ENCODE measurements at places on chromosomes 3 and 15.
A peak's percentile ranks its signal among the peaks of the same experiment; 100 is the strongest.

GRCh38 chr3:53616971-53617892 lies 122.8 kb downstream of the CACNA1D start:
- DNase-seq, result no peak

GRCh38 chr15:83984601-83985000 lies 251.0 kb upstream of the GOLGA6L4 start:
- no peak for DNase-seq

- no peak for DNase-seq
Observed at GRCh38 chr3:179309225-179310078, 13.4 kb upstream of the ZNF639 start.

DNA sequence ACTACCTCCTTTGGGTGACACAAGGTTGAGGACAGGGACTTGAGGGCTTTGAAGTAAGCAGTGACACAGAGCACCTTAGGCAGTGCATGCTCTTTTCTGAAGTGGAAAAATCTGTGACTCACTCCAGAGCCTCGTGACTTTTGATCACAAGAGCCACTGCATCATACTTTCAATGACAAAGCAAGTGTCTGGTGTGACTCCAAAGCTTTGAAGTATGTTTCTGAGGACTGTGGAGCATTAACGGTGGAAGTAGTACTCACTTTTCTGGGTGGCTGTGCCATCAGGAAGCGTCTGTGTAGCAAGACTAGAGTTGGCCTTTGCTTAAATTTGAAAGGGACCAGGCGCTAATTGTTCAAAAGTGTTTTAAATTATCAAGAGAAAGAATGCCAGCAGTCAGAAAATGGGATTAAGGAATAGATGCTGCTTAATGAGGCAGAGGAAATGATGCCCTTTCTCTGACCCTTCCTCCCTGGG lies 210.7 kb upstream of the TRIM42 start:
- DNase-seq, result no peak

DNA sequence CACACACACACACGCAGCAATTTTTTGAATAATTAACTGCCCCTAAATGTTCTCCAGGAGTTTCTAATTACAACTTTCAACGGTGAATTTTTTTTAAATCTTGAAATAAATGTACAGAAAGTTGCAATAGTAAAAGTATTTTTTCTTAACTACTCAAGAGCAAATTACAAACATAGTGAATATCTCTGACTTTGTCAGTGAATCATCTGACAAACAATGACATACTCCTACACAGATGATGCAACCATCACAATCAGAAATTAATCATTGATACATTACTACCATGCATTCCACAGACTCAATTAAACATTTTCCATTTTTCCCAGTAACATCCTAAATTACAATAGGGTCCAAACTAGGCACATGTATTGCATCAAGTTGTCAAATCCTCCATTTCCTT lies 597.3 kb downstream of the NAALADL2 start:
- no peak for DNase-seq

GRCh38 chr15:42508263-42508690 lies 12.8 kb downstream of the SNAP23 start:
- DNase-seq, result no peak

GRCh38 chr3:120487191-120487650 lies 36.4 kb upstream of the FSTL1 start:
- no peak for DNase-seq

GRCh38 chr3:177724020-177724638 lies 526.8 kb upstream of the TBL1XR1 start:
- peak; percentile 17 for DNase-seq

DNA sequence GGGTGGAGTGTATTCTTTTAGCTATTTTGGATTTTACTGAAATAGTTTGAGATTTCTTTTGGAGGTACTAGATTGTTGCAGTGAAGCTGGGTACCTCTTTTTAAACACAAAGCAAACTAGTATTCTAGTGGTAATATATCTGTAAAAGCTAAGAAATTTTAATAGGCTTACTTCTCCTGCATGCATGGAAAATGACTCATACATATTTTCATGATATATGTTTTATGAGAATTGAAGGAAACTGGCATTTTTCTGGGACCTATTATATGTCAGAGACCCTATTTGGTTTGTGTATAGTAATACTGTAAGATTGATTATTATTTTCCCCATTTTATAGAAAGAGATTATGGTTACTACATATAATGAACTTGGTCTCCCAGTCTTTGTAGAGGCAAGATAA lies 851.0 kb downstream of the DIPK2A start:
- no peak for DNase-seq

DNA sequence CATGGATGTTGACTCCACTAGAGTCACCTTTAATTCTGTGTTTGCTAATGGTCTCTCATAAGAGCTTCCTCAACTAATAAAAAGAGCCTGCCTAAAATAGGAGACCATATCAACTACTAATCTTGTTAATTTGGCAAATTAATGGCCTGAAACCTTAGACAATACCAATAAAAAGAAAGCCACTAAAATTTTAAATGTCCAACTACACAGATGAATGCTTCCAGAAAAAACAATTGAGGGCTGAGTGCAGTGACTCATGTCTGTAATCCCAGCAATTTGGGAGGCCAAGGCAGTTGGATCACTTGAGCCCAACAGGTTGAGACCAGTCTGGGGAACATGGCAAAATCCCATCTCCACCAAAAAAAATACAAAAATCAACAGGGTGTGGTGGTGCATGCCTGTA lies 230.9 kb downstream of the NSUN3 start:
- DNase-seq, result no peak

GRCh38 chr3:49032646-49033304 lies 3.6 kb upstream of the IMPDH2 start:
- DNase-seq, result no peak

Data from NCI-H345 (cell line).